ENCODE measurements at places on chromosomes 2 and 18. TPM values are rescaled to one million over a fixed set of nuclear protein-coding genes. Genes with fewer than 3 reads are reported as not detected.

DNA sequence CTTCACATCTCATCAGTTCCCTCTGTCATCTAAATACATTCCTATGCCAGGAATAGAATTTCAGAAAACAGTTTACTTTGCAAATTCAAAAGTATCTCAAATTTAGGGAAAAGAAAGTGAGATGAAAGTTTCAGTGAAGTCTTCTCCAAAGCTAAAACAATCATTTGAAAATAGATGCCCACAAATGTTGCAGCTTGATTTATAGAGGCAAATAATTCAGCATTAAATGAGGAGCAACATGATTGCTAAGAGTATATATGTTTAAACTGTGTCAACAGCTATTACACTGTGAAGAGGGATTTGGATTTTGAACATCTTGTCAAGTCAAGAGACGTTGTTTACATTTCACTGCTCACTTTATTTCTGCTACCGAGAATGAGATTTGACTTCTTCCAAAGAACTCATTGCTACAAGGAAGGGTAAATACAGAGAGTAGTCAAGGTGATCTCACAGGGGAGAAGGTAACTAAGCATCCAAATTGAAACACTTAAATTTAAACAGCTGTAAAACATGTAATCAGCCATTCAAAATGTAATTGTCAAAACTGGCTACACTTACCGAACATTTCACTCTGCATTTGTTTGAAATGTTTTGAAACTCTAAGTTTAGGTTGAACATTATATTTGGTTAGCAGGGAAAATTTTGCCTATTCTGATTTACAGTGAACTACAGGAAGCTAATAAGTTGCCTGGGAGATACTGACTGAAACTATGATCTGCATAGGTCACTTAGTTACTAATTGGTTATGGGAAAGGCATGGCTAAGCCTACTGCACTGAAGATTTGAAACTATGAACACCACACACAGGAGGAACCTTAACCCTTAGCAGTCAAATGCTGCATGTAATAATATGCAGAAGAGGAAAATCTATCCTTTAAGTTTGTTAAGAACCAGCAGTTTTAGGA lies 33.2 kb upstream of the GALNT3 start:
- DNase-seq, result no peak

GRCh38 chr18:25517881-25518715 lies 166.1 kb upstream of the ZNF521 start:
- no peak for DNase-seq

Gene LOXHD1
- total RNA-seq, result not detected

Gene PLEK
- 10.1 TPM for total RNA-seq

Gene PLCD4
- total RNA-seq, result 0.12 TPM
